Activated naive CD4-positive, alpha-beta T cell treated with Interleukin-2 at 50 U/mL for 16 hours (primary cell): ENCODE measurements at places on chromosomes 11 and 22.

- no peak for DNase-seq
Measured at GRCh38 chr11:60954421-60954820, 2.4 kb upstream of the SLC15A3 start.

GRCh38 chr11:116853461-116854073 is 16.1 kb upstream of the APOA1 start:
- peak; percentile 60 for DNase-seq

DNA sequence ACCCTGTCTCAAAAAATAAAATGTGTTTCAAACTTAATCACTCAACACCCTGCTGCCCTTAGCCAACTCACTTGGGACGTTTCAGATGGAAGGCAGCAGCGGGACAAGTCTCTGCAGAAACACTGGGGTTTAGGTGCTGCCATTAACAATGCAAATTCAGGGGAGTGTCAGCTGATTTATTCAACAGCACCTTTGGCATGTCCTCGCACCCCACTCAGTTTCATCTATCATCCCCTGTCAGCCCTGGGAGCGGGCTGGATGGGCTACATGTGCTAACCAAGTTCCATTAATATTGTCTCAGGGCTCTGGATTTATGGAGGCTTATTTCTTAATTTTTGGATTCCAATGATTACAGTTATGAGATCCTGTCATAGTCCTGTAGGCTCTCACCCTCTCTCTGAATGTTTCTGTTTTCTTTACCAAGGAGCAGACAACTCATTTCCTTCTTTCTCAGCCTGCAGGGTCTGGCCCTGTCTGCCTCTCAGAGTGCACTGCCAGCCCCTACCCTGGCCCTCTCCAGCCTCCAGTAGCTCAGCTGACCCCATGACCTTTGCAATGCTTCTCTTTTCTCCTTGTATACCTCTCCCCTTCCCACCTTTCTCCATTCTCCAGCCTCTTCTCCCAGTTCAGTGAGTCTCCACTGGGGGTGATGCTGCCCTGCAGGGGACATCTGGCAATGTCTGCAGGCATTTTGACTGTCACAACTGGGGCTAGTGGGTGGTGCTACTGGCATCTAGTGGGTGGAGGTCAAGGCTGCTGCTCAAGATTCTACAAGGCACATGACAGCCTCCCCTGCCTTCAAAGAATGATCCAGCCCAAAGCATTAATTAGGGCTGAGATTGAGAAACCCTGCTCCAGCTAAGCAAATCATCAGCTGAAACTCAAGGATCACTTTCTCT is 79.0 kb downstream of the APIP start:
- DNase-seq, result no peak

GRCh38 chr11:122755941-122756340 is 82.4 kb upstream of the CRTAM start:
- no peak for DNase-seq

GRCh38 chr22:39938509-39939111 is 21.6 kb upstream of the TMA7B start:
- peak; percentile 62 for DNase-seq

DNA sequence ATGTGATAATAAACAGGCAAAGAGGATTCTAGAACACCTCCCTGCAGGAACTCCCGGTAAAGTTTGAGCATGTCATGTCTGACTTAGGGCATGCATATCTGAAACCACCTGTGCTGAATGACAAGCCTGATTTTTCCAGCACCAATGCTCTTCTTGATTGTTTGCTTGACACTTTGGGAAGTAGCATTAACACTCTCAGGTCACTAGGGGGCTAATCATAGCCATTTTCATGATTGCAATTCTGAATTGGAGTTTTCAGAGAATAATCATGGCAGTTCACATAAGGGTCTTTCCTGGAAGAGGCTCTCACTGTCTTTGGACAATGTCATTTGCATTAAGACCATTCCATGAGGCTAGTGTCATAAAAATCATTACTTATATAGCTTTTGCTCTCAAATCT is 234.4 kb upstream of the MTNR1B start:
- DNase-seq, result no peak

GRCh38 chr22:47851586-47851985 is 1089.1 kb downstream of the TBC1D22A start:
- no peak for DNase-seq

- no peak for DNase-seq
Measured at GRCh38 chr11:64876835-64877341, 1.5 kb downstream of the EHD1 start.

DNA sequence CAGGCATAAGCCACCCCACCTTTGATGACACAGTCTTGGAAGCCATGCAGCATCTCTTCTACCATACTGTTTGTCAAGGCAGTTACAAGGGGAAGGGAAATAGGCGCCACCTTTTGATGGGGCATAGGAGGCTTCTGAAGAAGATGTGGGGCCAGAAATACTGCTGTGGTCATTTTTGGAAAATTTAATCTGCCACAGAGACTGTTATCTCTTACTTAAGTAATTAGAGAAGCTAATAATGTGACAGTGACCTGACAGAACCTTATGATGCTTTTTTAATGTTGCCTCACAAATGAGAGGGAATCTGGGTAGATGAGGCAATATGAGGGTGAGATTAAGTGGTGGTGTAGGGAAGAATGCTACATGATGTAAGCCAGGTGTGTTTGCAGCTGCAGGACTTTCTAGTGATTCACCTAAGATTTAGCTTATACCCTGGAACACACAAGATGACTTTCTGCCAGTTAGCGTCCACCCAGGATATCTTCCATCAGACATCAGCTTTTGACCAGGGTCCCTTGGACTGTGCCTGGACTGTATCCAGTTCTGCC is 34.3 kb upstream of the ADORA2A start:
- DNase-seq, result no peak

DNA sequence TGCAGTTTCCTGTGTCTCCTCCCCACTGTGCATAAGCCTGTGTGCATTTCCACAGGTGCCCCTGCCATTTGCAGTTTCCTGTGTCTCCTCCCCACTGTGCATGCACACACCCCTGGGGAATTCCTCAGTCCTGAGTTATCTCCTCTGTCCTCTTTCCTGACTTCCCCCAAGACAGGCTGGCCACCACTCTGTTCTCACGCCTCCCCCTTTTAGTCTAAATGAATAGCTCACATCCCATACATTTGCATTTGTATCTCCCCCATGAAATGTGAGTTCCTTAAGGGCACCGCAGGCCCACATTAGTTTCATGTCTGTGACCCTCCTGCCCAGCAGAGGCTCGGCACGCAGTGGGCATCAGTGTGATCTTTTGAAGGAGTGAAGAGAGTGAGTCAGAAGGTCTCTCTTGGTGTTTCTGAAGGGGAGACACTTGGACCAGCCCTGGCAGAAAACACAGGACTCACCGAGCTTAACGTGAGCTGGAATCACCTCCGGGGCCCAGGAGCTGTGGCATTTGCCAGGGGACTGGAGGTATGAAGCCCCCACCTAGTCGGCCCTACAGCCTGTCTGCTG is 6.2 kb downstream of the LRRC74B start:
- no peak for DNase-seq

GRCh38 chr11:9528136-9528501 is 45.4 kb upstream of the WEE1 start:
- DNase-seq, result no peak

DNA sequence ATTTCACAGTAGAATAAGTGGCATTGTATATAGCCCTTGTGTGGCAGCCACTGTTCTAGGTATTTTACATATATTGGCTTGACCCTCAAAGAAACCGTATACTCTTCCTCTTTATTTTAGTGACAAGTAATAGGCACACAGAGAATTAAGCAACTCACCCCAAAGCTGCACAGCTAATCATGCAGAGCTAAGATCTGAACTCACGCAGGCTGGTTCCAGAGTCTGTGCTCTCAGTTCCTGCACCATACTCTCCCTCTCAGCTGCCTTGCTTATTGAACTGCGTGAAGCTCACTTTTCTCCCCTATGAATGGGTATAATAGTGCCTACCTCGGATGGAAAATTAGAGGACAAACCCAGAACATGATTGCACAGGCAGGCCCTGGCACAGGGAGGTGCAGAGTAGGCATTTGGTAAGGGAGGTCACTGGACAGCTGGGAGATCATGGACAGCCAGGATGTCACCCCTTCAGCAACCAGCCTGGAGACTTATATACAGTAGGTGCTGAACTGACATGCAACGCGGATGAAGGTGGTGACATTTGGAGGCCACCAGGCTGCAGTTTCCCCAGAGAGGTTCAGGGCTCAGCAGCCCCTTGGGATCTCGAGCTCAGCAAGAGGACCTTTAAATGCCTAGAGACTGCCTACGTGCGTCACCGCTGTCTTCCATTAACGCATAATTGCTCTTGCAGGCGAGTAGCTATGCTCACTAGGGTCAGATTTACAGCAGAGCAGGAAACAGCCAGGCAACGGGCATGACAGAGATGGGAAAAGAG is 78.4 kb upstream of the TP53I11 start:
- DNase-seq, result no peak

GRCh38 chr11:73359930-73360742 is 16.1 kb upstream of the RELT start:
- peak; percentile 26 for DNase-seq

DNA sequence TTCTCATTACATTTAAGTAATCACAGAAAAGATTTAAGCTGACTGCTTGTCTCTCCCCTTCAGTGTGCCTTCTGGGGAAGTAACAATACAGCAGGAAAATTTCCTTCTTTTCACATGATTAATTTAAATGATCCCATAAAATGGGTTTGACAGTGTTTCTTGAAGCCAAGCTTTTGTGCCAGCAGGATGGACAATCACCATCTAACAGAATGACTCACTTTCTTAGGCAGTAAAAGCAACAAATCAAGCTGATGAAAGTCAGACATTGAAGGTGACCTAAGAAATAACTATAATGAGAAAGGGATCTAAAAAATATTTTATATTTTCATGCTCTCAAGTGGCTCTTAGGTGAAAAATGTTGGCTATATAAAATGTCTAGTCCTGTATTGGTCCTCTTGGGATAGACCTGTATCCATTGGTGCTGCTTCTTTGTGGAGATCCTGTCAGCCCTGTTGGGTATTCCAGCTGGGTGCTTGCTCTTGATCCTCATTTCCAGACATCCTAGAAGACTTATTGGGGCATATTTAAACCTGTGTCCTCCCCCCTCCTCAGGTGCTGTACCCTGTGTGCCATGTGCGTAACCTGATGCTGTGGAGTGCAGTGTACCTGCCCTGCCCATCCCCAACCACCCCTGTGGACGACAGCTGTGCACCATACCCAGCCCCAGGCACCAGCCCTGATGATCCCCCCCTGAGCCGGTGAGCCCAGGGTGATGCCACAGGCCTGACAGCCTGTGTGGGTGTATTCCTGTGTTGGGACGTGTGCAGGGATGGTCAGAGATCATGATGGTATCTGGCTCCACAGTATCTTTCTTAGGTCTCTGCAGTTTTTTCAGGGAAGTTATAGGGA is 62.7 kb upstream of the HORMAD2 start:
- no peak for DNase-seq

DNA sequence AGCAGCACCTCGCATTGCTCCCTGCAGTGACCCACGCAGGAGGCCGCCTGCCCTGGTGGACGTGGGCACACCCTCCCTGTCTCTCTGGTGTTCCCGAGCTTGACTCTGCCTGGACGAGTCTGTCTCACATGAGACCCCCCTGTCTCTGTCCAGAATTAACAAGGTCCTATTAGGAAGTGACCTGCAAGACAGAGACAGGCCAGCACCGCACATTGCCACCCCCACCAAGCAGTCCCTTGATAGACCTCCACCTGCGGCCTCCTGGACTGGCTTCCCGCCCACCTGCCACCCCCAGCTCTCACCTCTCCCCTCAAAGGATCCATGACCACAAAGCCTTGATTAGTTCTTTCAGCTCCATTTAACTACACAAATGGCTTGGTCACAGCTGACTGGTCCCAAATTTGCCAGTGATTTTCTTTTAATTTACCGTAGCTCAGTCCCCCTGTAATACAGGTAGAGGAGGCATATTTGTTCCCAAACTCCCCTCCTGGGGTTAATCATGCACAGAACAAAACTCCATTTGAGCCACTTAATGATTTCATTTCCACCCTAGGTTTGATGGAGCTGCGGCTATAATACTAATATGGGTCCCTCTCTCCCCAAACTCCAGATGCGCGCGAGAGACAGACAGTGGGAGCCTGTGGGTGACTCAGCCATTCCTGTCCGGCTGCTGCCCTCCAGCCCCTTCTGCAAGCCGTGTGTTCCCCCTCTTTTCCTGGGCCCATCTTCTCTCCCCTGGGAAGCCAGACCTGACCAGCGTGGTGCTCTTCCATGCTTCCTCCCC is 11.2 kb downstream of the SPATA19 start:
- no peak for DNase-seq

GRCh38 chr11:1077417-1078119 is 2.9 kb downstream of the MUC2 start:
- DNase-seq, result no peak

DNA sequence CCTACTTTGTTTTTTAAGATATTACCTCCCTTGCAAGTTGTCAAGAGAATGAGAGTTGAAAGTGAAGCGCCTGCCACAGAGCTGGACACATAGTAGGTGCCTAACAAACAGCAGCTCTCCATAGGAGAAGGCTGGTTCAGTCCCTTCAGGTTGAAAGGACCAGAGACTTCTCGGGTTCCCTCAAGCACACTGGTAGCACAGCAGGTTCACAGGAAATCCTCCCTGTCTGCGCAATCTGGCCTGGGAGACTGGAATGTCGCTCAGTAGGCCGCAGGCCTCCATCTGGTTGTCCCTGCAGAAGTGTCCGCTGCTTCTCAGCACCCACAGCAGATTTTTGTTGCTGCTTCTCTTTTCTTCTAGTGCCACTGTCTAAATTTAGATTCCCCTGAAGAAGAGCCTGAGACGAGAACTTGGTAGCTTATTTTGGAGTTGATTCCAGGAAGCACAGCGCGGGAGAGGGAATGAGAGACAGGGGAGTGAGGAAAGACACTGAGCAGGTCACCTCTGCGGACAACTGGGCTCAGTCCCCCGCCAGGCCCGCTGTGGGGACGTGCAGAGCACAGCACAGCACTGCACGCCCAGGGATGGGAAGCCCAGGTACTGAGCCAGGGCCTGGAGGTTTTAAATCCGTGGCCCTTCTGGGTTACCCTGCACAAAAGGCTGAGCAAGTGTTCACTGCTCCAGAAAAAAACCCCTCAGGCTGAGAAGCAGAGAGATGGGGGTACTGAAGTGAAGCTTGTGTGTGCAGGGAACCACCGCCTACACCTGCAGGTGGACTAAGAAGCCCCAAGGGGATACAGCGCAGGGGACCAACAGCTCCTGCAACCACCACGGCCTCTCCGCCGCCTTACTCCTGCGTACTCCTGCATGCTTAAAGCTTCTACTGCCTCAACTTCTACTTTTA is 31.6 kb downstream of the RBX1 start:
- no peak for DNase-seq

DNA sequence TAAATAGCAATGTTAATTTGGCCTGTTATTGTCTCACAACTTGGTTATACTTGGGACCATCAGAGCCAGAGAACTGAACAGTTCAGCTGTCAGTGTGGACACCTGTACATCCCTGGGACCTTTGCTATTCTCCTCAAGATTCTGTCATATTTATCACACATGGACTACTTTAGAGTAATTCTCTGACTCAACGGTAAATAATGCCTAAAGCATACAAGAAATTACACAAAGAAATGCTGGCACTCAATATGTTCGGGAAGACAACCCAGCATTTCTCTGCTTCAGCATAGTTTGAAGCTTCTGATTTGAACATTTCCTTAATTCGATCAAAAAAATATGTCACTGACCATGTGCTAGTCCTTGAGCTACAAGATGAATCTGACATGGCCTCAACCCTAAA is 34.6 kb upstream of the MMP13 start:
- no peak for DNase-seq

GRCh38 chr11:120179057-120179672 is 31.7 kb upstream of the OAF start:
- DNase-seq, result no peak

GRCh38 chr22:36194971-36195370 is 6.6 kb downstream of the APOL4 start:
- DNase-seq, result peak; percentile 37
